Activated B cell treated with CpG ODN at 0.5 μM for 24 hours (primary cell): ENCODE measurements at places on chromosomes 4 and X.

- DNase-seq, result no peak
Observed at GRCh38 chrX:104762641-104763040, 196.6 kb downstream of the IL1RAPL2 start.

DNA sequence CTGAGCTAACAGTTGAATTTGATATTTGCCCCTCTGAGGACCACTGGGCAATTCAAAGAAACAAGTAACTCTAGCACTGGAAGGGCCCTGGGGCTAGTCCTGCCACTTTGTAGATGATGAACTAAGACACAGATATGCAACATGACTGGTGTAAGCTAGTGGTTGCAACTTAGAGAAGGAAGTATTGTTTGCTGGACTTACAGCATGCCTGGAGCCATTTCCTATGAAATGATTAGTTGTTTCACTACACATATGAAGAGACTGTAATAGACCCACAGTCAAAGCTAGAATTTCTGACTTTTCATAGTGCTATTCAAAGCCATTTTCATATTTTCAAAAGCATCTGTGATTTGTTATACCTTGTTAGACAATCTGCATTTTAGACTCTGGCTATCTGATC lies 96.2 kb downstream of the TSPAN7 start:
- no peak for DNase-seq

DNA sequence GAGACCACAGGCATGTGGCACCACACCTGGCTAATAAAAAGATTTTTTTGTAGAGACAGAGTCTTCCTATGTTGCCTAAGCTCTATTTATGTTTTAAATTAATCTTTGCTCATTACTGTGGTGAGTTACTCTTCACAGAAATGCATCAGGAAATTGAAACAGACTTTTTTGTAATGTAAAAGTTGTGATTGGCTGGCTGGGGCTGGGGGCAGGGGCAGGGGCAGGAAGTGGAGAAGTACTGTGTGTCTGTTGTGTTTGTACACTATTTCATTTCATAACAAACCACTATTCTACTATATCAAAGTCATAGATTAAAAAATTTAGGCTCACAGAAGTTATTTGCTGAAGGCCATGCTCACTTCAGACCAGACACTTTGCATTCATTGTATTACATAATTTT lies 19.1 kb upstream of the ABRAXAS1 start:
- DNase-seq, result no peak

DNA sequence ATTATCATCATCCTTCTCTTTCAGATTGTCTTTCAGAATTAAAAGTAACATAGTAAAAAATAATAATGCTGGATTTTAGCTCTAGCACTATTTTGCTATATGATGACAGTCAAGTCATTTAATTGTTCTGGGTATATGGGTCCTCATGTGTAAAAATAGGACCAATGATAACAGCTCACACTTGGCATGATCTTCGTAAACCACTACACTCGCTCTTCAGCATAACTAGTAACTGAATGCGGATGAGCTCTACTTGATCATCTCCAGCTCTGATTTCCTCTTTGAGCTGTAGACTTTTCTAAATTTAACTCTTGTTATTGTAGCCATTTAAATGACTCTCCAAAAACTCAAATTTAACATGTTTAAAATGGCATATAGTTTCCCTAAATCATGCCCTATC lies 831.8 kb upstream of the HS3ST1 start:
- no peak for DNase-seq

DNA sequence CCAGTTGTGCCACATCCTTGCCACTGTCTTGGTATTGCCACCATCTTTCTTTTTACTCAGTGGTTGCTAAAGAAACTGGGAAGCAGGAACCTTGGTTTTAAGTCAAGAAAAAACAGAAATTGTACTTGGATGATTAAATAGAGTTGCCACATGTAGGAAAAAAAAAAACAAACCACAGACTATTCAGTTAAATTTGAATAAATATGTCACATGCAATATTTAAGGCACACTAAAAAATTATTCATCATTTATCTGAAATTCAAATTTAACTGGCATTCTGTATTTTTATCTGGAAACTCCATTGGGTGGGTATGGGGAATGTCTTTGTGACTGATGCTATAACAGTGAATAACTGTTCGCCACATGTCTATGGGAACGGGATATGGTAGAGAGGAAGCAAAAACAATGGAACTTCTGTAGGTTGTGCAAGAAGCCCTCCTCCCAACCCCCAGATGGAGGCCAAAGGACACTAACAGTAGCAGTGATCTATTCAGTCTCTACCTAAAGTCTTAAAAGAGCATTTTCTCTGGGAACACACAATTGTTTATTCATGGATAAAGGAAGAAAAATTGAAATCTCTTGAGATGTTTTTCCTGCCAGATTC lies 57.0 kb upstream of the PLAC8 start:
- DNase-seq, result no peak

GRCh38 chr4:20735931-20736330 lies 35.7 kb downstream of the PACRGL start:
- DNase-seq, result no peak

GRCh38 chr4:144750348-144750747 lies 104.4 kb downstream of the HHIP start:
- DNase-seq, result no peak

- no peak for DNase-seq
Observed at GRCh38 chr4:47721892-47722575, 115.8 kb downstream of the CORIN start.

GRCh38 chr4:36054694-36055422 lies 189.5 kb downstream of the ARAP2 start:
- DNase-seq, result no peak

DNA sequence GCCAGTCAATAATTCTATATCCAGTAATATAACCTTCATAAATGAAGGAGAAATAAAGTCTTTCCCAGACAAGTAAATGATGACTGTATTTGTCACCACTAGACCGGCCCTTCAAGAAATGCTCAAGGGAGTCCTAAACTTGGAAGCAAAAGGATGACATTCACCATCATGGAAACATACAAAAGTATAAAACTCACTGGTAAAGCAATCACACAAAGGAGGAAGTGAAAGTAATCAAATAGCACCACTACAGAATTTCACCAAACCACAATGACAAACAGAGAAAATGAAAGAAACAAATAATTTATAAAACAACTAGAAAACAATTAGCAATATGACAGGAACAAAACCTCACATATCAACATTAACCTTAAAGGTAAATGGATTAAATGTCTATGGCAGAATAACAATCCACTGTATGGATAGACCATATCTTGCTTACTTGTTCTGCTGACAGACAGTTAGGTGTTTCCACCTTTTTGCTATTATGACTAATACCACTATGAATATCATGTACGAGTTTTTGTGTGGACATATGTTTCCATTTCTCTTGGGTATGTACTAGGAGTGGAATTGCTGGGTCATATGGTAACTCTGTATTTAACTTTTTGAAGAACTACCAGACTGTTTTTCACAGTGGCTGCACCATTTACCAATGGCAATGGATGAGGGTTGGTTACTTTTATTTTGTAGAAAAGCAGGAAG lies 44.9 kb downstream of the NAT8L start:
- DNase-seq, result no peak
